ENCODE measurements at places on chromosomes 6 and 20.

DNA sequence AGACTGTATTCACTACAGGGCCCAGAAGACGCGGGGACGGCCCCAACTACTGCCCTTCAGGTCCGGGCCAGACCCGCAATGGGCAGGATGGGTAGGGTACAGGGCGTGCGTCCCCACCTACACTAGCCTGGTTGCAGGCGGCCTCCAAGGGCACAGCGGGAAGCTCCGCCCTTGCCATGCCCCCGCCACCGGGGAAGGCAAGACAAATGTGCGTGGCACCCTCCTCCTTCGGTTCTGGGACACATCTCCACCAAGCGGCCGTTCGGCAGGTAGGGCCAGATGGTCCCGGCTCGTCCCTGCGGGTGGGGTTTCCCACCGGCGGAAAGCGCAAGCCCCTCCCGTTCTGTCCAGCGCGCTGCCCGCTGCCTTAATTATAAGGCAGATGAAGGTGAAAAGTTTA is 5.6 kb downstream of the NXT1 start:
- DNase-seq, result no peak

- DNase-seq, result no peak
Measured at GRCh38 chr6:47455533-47456209, 21.9 kb upstream of the CD2AP start.

DNA sequence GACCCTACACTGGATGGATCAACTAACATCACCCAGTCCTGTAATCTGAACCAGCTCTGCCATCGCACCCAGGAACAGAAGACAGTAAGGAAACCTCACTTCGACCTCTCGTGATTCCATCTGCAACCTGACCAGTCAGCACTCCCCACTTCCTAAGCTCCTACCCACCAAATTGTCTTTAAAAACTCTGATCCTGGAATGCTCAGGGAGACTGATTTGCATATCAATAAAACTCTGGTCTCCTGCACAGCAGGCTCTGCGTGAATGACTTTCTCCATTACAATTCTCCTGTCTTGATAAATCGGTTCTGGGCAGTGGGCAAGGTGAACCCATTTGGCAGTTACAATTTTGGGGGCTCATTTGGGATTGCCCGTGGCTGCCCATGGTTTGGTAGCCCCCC is 18.3 kb upstream of the AGPAT4 start:
- no peak for DNase-seq

DNA sequence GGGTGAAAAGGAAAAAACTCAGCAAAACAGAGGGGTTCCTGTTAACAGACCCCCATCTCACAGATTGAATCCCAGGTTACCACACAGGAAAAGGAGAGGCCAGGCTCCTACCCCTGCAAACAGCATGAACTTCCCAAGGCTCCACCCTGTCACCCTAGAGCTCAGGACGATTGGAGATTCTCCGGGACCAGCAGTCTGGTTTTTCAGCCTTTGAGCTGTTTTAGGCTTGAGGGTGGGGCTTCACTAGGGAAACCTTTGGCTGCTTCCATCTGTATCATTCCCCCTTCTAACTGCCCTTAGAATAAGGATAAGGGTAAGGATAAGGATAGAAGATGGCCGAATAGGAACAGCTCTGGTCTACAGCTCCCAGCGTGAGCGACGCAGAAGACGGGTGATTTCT is 16.0 kb downstream of the C6orf58 start:
- DNase-seq, result no peak

- DNase-seq, result no peak
Measured at GRCh38 chr20:57723816-57724215, 14.0 kb upstream of the PMEPA1 start.

- DNase-seq, result no peak
Measured at GRCh38 chr6:87903323-87903722, 144.3 kb upstream of the SPACA1 start.

DNA sequence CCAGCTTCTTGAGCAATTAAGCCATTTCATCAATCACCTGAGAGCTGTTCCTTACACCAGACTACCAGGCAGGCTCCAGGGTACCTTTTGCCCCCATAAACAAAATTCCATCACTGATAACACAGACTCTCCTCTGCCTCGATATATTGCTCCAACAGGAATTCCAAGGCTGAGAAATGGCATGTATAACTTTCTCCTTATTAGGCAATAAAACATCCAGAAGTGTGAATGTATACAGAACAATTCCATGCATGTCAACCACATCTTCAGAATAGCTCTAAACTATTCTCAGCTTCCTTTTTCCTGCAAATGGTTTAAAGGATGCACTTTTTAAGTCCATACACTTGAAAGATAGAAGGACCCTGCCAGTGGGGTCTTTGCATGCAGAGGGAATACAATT is 73.8 kb downstream of the EDN3 start:
- no peak for DNase-seq

- DNase-seq, result no peak
Measured at GRCh38 chr6:4413073-4413472, 277.7 kb upstream of the ECI2 start.

DNA sequence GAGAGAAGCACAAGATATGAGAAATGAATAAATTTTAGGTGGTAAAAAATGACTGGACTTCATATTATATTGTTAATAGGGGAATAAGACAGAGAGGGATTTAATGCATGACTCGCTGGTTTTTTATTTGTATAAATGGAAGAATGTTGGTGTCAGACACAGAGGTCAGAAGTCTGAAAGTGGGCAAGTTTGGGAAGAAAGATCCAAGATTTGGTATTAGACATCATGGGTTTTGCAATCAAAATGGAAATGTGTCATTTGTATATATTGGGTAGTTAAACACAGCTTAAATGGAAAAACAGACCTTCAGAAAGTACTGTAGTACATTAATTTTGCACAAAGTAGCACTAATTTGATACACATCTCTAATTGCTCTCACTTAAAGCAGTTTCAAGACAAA is 96.2 kb downstream of the EYA4 start:
- no peak for DNase-seq

GRCh38 chr6:56350628-56351260 is 103.4 kb upstream of the COL21A1 start:
- no peak for DNase-seq

DNA sequence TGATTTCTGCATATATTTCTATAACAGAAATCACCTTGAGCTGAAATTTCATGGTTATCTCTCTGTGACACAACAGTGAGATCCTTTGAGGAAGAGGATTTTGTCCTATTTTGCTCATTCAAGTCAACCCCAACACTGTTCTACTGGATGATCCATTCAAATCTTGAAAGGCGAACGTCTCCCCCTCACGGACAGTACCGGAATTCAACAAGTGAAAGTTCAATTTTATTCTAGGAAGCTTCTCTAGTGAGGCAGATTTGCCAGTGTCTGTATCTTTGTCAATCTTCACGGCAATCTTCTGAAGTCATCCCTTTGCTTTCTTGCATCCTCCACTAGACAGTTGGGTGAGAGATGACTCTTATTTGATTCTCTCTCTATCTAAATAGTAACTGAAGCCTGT is 91.7 kb upstream of the PDE7B start:
- no peak for DNase-seq

GRCh38 chr20:16393836-16394235 is 179.4 kb downstream of the KIF16B start:
- DNase-seq, result no peak

DNA sequence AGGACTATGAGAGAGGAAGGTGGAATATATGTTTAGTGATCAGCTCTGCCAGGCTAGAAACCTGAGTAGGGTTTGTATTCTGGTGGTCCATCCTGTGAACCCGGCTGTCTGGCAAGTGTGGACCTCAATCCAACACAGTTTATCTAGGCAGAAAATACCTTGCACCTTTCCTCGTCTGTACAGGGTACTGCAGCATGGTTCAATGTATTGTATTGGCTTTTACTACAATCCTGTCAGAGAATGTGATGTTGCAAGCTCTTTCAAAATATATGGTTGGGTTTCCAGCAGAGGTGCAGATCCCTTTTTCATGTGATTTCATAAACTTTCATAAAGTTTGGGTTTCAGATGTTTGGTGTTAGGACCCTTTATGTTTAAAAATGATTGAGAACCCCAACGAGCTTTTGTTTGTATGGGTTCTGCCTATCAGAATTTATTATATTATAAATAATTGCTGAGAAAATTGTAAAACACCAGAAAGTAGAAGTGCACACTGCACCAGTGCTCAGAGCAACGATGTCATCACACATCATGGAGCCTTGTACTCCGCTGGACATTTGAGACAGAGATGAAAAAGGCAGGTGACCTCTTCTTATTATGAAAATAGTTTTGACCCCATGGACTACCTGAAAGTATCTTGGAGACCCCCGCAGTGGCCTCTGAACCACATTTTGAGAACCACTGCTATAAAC is 106.6 kb downstream of the RTN4IP1 start:
- no peak for DNase-seq

- DNase-seq, result no peak
Measured at GRCh38 chr20:61303675-61304074, 51.6 kb downstream of the CDH4 start.

- no peak for DNase-seq
Measured at GRCh38 chr20:41650231-41650948, 32.2 kb upstream of the CHD6 start.

- no peak for DNase-seq
Measured at GRCh38 chr20:64219202-64219601, 36.3 kb upstream of the PCMTD2 start.

DNA sequence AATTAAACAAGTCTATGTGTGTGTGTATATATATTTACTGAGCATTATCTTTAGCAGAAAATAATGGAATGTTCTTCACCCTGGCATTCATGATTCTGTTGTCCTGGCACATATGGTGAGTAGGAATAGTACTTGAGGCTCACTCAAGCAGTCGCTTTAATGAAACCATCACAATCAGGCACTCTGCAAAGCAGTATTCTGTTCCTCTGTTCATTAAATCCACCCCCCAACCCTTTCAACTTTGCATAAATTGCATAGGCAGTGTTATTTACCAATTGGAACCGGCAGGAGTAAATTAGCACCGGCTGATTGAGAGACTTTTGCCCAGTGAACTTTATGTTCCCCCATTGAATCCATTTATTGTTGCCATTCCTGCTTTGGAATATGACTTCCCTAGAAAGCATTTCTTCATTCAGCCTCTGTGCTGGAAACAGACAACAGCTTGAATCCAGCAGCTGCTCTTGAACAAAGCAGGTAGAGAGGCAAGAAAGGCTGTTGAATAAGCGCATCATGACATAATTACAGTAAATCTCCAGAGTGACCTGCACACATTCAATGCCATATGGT is 268.0 kb upstream of the RNF217 start:
- no peak for DNase-seq

DNA sequence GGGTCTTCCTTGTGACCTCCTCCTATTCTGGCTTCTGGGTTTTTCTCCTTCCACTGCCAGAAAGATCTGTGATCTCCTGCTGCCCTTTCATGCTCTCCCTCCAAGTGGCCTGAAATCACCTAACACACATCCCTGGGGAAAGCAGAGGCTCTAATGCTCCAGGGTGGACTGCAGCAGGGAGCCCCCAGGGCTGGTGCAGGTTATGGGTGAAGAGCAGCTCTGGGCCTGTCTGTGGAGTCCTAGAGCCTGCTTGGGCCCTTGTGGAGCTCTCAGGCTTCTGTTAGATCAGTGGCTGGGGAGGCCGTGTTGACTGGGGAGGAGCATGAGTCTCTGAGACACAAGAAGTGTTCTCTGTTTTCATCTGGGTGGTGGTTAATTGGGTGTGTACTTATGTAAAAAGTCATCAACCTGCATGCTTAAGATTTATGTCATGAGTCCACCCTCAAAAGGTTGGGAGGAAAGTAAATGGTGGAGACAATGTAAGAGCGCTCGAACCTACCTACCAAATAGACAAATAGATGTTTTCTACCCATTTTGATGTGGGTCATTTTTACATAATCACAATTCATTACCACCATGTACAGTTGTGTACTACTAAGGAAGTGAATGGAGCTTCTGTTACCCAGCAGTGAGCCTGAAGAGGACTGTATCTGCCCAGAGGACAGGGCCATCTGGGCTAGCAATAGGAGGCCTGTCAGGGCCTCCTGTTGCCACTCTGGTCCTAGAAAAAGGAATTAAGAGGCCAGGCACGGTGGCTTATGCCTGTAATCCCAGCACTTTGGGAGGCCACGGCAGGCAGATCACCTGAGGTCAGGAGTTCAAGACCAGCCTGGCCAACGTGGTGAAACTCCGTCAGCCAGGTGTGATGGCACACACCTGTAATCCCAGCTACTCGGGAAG is 32.0 kb upstream of the RNF8 start:
- DNase-seq, result no peak

DNA sequence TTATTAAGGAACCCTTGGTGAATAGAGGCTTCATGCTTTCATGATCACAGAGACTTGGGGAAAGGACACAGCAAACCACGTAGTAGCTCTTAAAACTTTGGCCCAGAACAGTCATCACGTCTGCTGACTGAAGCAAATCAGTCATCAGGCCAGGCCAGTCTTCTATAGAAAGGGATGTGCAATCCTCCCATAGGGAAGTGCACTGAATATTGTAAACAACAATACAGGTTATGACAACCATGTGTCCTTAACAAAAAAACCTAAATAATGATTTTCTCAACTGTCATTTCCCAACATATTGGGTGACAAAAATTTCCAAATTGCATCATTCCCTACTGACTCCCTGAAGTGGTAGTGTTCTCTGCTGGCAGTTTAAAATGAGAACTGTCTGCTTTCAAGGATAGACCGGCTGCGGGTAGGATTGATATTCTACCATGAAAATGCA is 388.2 kb upstream of the CITED2 start:
- DNase-seq, result no peak

GRCh38 chr6:130697271-130697994 is 129.8 kb upstream of the SMLR1 start:
- DNase-seq, result no peak

- peak; percentile 9 for DNase-seq
Measured at GRCh38 chr6:128421788-128422187, 98.6 kb downstream of the PTPRK start.

- DNase-seq, result no peak
Measured at GRCh38 chr6:36563237-36563927, 16.1 kb upstream of the STK38 start.

DNA sequence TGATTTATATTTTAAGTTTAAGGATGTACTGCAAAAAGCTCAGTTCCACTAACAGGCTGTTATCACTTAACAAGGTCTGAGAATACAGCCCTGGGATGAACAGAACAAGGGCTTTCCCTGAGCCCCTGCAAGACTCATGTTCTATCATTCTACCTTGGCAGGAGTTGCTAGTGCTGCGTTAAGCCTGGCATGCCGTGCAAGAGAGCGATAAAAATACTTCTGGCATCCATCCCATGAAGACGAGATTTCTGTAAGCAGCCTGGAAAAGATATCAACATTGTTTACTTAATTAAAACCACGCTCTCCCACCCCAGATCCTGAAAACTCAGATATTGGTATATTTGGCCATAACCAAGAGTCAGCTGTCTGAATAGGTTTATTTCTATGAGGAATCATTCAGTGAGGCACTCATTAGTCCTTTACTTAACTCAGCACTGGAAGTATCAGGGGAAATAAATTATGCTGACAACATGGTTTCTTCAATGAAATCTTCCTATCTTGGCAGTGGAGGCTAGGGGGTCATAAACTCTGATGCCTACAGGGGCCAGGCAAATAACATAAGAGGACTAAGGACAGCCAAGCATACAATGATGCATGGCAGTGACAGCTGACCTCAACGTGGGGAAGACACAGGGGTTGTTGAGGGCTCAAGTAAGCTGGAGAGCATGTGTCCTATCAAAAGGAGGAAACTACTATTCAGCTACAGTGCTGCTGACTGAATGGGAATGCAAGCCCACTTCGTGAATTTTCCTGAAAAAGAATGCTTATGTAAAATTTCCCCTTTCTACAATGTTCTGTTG is 37.6 kb upstream of the LYRM2 start:
- DNase-seq, result no peak
